Neural crest cell (in vitro differentiated cells): ENCODE measurements at places on chromosomes 1 and 21. TPM values are rescaled to one million over a fixed set of nuclear protein-coding genes. Genes with fewer than 3 reads are reported as not detected.

DNA sequence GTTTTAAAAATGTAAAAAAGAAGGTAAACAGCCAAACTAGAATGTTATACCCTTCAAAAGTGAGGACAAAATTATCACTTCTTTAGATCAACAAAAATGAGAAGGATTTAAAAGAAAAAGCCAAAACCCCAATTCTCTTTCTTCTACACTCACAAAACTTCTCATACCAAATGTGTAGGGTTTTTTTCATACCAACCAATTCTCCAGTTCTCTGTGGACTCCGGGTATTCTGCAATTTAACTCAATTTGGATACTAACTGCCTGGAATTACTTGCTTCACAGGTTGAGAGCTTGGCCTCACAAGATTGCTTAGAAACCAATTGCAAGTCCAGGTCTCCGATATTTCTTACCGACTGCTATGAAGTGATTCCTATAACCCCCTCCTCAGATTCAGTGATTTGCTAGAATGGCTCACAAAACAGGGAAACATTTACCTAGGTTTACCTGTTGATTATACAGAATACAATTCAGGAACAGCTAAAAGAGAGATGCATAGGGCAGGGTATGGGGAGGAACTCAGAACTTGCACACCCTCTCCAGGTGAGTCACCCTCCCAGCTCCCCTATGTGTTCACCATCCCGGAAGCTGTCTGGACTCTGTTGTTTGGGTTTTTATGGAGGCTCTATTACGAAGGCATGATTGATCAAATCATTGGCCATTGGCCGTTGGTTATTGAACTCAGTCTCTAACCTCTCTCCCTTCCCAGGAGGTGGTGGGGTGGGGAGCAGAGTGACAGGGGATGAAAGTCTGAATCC, 67.1 kb downstream of the CAMTA1 start:
- H3K4me3 ChIP-seq, result no peak overlapping the region
- DNase-seq, result no peak
- no peaks in the 10 kb centered on the region for H3K27me3 ChIP-seq
- H3K27ac ChIP-seq, result no peak overlapping the region

Gene AMY1B
- not detected in 2 replicates for total RNA-seq

Gene HAO2
- not detected in 2 replicates for total RNA-seq

Gene BACE2
- total RNA-seq, result 16.9 and 17.4 TPM in 2 replicates
